ENCODE measurements at places on chromosomes 5 and 9. TPM values are rescaled to one million over a fixed set of nuclear protein-coding genes. Genes with fewer than 3 reads are reported as not detected.

GRCh38 chr9:15248081-15248480, 58.9 kb downstream of the TTC39B start:
- DNase-seq = no peak

DNA sequence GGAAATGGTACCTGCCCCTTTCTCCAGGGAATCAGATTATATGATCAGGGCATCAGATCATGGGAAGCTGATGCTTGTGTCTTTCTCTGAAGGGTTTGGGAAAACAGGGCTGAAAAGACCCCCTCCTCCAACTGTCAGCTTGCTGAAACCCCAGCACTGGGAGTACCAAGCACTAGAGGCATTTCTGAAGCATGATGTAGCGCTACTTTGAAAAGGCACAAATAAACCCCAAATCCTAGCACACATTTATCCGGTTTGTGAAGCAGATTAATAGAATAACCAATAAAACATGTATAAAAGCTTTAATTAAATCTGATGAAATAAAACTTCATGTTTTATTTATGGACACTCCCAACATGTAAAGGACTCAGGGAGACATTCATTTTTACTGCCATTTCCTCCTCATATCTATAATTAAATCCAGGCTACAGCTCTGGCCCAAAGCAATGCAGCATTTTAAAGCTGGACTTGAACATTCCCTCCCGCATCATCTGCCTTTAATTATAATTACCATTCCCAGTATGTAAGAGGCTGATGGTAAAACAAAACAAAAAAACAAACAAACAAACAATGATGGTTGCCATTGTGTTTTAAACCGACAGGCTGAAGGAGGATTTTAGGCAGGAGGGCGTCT, 298.2 kb upstream of the RFX3 start:
- no peak for DNase-seq

Gene HSPB3
- not detected for total RNA-seq

GRCh38 chr9:79572032-79572607, 355 bp downstream of the TLE4 start:
- DNase-seq = no peak

GRCh38 chr9:7320841-7321240, 478.7 kb downstream of the DMAC1 start:
- DNase-seq = no peak

Gene ELOVL7
- total RNA-seq = not detected

- peak; percentile 65 for DNase-seq
Observed at GRCh38 chr5:100777680-100778300, 125.3 kb downstream of the ST8SIA4 start.

All from OCI-LY7 (cell line).